ENCODE measurements at places on chromosomes 6 and 20.
A peak's percentile ranks its signal among the peaks of the same experiment; 100 is the strongest.

DNA sequence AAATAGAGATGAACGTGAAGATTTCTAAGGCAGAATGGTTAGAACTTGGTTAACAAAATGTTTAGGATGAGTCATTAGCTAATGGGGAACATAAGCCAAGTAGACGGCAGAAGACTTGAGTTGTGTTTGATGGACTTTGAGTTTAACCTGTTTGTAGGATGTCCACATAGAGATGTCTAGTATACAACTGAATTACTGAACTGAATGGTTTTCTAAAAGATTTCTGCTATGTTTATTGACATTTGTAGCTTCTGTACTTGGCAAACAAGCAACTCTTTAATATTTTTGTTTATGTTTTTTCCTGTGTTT lies 54.5 kb upstream of the DYNLRB1 start:
- no peak for DNase-seq

GRCh38 chr6:143505111-143505510 lies 6.4 kb downstream of the FUCA2 start:
- DNase-seq, result no peak

- DNase-seq, result peak; percentile 18
Measured at GRCh38 chr6:66662196-66662595, 955.2 kb upstream of the EYS start.

DNA sequence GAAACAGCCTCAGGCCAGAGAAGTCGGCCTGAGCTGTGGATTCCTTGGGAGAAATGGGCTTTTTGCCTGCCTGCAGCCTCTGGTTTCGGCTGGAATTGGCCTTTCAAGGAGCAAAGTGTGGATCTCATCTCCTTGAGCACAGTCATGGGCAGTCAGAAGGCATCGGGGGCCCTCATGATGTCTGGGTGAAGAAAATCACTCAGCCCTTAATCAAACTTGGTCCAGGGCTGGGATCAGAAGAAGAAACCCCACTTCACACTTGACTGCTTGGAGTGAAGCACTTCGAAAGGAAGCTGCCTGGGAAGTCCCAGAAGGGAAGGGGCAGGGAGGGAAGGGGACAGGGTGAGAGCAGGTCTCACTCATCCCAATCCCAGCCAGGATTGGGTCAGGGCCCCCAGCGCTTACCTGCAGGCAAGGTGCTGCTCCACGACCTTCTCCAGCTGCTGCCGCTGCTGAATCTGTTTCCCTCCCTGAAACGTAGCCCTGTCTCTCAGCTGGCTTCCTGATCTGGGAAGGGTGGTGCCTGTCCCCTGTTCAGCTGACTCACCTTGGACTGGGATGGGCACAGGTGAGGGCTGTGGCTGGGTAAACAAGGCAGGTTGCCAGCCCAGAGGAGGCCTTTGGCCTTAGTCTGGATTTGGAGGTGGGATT lies at the start of gene SDCBP2:
Gene SDCBP2 (minus strand): TSS at position 460 of the 651 bp plus-strand sequence. CDS start 8,723 bp downstream, outside the sequence.
- DNase-seq, result no peak

DNA sequence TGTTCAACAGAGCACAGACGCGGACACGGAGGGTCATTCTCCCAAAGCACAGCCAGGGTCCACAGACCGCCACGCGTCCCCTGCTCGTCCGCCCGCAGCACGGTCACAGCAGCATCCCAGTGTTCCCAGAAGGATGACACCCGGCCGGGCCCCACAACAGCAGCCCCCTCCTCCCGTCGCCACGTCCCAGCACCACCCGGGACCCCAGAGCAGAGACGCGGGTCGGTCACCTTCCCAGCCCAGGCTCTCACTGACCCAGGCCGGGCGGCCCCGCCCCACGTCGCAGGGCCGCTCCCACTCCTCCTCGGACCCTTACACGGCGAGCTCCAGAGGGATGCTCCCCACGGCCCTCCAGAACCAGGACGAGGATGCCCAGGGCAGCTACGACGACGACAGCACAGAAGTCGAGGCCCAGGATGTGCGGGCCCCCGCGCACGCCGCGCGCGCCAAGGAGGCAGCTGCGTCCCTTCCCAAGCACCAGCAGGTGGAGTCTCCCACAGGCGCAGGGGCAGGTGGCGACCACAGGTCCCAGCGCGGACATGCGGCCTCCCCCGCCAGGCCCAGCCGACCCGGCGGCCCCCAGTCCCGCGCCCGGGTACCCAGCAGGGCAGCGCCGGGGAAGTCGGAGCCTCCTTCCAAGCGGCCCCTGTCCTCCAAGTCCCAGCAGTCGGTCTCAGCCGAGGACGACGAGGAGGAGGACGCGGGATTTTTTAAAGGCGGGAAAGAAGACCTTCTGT lies 64.3 kb downstream of the FNDC1 start:
- no peak for DNase-seq

DNA sequence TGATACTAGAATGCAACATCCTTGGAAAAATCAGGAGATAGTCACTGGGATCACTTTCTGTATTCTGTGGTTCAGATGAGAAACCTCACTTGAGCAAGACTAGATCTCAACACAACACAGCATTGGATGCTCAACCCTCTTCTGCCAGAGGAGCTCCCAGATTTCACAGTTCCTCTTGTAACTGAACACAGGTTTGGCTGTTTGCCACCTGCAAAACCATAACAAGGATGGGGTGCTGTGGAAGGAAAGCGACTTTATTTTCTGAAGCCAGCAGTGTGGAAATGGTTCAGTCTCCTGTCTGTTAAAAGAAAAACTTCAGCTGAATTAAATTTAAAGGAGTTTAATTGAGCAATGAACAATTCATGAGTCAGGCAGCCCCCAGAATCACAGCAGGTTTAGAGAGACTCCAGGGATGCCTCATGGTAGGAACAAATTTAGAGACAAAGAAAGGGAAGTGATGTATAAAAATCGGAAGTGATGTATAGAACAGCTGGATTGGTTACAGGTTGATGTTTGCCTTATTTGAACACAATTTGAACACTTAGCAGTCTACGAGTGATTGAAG lies 149.9 kb upstream of the UST start:
- DNase-seq, result no peak

DNA sequence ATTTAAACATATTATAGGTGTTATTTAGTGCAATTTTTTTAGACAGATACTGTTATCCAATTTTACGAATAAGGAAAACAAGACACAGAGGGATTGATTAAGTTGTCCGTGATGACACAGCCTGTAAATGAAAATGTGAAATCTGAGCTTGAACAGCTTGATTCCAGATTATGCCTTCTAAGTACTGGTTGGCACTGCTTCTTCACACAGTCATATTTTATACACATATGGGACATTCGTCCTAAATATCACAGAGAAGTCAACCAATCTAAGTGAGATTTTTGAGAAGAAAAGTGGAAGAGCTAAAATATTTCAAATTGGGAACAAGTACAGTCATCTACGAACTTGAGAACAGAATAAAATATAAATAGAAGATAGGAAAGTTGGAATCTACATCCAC lies 756.3 kb downstream of the BCKDHB start:
- DNase-seq, result no peak

DNA sequence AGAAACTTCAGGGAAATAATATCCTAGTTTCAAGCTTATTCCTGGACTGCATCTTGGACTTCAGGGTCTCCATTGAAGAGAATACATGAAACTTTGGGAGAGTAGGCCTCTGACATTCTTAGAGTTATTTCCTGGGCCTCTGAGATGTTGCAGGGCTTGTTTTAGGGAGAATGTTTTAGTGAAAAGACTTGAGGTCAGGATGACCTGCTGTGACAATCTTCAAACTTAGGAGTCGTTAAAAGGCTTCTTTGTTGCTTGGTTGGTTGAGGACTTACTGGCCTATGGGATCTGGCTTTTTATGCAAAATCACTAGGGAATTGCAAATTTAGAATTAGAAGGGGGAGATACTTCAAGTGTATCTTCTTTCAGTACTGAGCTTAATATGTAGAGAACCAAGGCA lies 613.2 kb upstream of the FLRT3 start:
- DNase-seq, result no peak

GRCh38 chr20:29876911-29877285 lies 1380.6 kb upstream of the DEFB115 start:
- DNase-seq, result no peak

- no peak for DNase-seq
Measured at GRCh38 chr6:109006818-109007217, 87.8 kb downstream of the SESN1 start.

DNA sequence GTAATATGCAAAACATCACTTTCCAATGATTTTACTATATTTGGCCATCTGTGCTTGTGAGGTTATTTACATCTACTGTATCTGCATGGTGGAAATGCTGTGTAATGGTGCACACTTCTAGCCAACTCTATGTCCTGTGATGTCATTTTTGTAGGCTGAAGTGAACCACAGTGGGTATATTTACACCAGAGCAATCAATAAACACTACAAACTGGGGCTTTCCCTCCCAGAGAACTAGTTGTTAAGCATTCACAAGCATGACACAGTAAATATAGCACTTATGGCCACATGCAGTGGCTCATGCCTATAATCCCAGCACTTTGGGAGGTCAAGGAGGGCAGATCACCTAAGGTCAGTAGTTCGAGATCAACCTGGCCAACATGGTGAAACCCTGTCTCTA lies 4.9 kb downstream of the SLC22A2 start:
- DNase-seq, result no peak

DNA sequence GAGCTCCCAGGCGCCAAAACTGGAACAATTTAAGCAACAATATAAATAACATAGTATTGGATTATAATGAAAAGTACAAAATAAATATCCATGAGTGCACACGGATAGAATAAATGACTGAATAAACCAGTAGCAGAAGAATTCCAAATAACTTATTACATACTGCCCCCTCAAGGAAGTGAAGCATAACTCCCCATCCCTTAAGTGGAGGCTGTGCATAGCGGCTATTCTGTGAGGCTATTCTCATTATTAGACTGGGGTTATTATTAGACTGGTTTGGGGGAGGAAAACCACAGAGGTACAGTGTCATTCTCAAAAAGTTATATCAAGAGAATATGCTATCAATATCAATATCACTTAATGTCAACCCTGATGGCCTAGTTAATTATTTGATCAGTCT lies 94.4 kb upstream of the SIRPA start:
- peak; percentile 58 for DNase-seq

DNA sequence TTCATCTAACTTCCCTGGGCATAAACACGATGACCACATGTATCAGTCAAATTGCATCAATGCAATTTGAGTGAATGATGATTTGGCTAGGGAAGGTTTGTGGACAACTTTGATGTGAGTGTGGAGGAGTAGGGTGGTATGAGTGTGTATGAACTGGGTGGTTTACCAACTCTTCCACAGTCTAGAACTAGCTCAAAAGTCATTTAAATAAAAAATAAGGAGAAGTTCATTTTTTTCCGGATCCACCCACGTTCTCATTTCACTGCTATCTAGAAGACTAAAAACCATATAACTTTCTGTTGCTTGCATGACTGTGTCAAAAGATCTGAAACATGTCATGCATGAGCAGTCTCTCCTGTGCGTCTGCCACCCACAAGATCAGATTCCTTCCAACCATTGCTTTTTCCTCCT lies 23.6 kb downstream of the SLC35D3 start:
- DNase-seq, result no peak

GRCh38 chr20:35150846-35151579 lies 3.9 kb upstream of the EDEM2 start:
- DNase-seq, result no peak

DNA sequence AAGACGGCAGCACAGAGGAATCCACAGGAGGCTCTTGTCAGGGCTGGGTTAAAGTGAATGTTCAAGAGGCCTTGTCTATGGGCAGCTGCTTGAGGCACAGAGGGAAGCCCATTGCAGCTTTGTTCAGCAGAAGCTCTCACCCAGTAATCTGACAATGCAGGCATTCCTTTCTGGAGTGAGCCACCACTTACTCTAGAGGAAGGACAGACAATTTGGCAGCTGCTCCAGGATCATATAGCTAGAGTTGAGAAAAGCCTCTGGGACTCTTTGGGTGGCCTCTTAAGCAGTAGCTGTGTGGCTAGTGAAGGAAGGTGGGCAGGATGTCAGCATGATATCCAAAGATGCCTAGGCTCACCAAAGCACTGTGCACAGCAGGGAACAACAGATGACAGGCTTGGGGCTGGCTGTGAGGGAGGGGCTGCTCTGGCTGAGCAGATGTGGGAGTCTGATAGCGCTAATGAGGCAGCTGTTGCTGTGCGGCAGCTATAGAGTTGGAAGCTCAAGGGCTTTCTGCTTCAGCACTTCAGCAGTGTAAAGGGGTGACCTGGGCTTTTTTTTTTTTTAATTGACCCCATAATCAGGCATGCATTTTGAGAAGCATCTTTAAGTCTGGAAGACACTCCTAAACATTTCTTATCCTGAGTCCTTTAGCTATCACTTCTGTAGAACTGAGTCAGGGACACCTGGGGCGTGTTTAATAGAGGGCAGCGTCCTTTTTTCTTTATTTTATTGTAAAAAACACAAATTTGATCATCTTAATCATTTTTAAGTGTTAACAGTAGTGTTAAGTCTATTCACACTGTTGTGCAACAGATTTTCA lies 27.2 kb downstream of the CMTR1 start:
- peak; percentile 68 for DNase-seq

DNA sequence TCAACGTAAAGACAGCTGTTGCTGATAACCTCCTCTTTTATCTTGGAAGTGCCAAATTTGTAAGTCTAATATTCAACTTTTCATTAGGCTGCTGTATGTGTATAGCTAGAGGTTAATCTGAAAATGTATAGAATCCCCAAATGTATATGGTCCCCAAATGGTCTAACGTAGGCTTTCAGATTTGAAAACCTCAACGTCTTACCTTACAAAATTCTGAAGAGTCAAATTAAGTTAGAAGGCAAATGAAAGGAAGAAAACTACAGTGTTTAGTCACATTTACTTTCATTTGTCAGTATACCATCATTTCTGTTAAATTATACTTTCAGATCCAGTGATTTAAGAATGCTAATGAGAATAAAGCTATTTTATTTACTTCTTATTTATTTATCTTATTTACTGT lies 256.9 kb downstream of the ARHGAP18 start:
- no peak for DNase-seq

GRCh38 chr6:65908065-65908464 lies 201.0 kb upstream of the EYS start:
- DNase-seq, result no peak

GRCh38 chr6:75285283-75285639 lies 669 bp upstream of the TMEM30A start:
- no peak for DNase-seq

- no peak for DNase-seq
Measured at GRCh38 chr6:167781066-167781767, 45.5 kb upstream of the AFDN start.

GRCh38 chr20:44581515-44581914 lies 864 bp upstream of the PKIG start:
- DNase-seq, result peak; percentile 47

GRCh38 chr6:138017166-138017757 lies 90.0 kb downstream of the PERP start:
- DNase-seq, result no peak

GRCh38 chr6:11814106-11814505 lies 35.5 kb upstream of the ADTRP start:
- no peak for DNase-seq

DNA sequence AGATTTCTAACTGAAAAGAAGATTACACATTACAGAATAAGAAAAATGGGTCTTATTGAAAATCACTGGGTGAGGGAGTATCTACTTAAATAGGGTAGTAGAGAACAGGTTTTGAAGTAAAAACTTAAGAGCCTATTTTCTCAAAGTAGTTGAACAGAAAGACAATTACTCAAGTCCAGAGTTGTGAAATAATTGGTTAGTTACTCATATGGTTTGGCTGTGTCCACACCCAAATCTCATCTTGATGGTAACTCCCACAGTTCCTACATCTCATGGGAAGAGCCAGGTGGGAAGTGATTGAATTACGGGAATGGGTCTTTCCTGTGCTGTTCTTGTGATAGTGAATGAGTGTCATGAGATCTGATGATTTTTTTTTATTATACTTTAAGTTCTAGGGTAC lies 1035.3 kb upstream of the GJE1 start:
- no peak for DNase-seq

- no peak for DNase-seq
Measured at GRCh38 chr20:90651-91050, 3.2 kb downstream of the DEFB125 start.

- DNase-seq, result peak; percentile 65
Measured at GRCh38 chr6:45933855-45934254, 81.8 kb downstream of the CLIC5 start.

All from fibroblast of skin of scalp (primary cell).